Stimulated activated CD8-positive, alpha-beta memory T cell treated with anti-CD3 and anti-CD28 coated beads, Interleukin-15, amount 100 ng/mL, for 4 hours (primary cell): ENCODE measurements at places on chromosomes 13 and 19.

GRCh38 chr13:110652231-110652730 lies 36.9 kb downstream of the NAXD start:
- no peak for DNase-seq

- DNase-seq: no peak
These were observed 521.2 kb upstream of the NBEA start for GRCh38 chr13:34420702-34421346.

GRCh38 chr13:60661521-60661920 lies 264.5 kb downstream of the TDRD3 start:
- no peak for DNase-seq

GRCh38 chr19:49019242-49019932 lies 2.5 kb upstream of the LHB start:
- DNase-seq: peak; percentile 33

DNA sequence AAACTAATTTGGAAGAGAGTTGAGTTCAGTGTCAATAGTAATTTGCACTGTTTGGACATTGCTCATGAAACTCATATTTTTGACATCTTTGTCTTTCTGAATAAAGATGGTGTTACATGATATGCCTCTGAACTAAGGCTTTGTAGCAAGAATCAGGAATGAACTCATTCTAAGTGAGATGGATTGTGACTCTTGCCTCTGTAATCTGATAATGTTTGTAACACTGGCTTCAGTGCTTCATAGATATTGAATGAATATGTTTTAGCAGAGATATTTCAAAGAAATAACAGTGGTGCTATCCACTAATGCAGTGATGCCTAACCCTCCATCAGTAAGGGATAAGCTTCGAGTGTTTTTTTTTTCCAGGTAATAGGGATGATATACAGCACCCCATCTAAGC lies 32.9 kb downstream of the TEX26 start:
- DNase-seq: no peak

GRCh38 chr13:101640788-101641400 lies 188.4 kb downstream of the ITGBL1 start:
- no peak for DNase-seq

GRCh38 chr19:7006135-7006704 lies 15.0 kb downstream of the MBD3L2B start:
- no peak for DNase-seq

DNA sequence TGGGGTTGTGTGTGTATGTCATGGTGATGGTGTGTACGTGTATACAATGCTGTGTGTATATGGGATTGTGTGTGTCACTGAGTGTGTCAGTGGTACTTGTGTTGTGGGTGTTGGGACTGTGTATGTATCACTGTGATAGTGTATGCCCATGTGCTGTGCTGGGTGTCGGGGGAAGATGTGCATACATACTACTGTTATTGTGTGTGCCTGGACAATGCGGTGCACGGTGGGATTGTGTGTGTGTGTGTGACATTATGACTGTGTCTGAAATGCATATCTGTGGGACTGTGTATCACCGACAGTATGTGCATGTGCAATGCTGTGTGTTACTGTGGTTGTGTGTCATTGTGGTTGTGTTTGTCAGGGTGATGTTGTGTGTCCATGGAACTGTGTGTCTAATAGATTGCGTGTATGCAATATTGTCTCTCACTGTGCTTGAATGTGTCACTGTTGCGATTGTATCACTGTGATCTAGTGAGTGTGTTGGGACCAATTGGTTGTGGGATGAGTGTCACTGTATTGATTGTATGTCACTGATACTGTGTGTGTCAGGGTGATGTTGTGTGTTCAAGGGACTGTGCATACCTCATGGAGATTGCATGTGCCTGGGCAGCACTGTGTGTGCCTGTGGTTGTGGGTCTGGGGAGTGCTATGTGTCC lies 11.0 kb upstream of the BBC3 start:
- DNase-seq: no peak

DNA sequence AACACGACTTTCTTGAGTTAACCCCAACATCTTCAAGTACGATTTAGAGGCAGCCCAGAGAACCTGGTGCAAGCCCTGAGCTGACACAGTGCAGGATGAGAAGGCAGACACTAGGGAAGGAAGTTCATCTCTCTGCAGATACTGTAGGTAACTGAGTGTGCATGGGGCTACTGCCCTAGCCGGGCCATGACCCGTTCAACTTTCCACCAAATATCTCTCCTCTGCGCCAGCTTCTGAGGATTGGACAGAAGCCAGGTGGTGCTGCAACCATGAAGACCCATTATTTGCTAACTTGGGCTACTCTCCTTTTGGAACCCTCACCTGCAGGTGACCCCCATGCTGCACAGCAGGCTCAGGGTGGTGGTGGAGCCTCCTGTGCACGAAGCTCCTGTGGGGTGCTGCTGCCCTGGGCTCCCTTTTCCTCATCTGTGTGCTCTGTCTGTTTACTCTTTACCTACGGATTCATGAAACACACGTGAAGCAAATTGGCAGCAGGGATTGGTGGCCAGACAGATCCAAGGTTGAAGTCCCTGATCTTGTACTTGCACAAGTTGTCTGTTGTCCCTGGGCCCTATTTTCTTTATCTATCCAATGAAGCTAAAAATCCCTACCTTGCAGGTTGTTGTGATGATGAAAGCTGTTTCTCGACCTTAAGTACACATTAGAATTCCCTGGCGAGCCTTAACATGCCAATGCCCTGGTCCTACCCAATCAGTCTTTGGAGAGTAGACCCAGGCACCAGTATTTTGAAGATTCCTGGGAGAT lies 227.8 kb downstream of the LACC1 start:
- no peak for DNase-seq

DNA sequence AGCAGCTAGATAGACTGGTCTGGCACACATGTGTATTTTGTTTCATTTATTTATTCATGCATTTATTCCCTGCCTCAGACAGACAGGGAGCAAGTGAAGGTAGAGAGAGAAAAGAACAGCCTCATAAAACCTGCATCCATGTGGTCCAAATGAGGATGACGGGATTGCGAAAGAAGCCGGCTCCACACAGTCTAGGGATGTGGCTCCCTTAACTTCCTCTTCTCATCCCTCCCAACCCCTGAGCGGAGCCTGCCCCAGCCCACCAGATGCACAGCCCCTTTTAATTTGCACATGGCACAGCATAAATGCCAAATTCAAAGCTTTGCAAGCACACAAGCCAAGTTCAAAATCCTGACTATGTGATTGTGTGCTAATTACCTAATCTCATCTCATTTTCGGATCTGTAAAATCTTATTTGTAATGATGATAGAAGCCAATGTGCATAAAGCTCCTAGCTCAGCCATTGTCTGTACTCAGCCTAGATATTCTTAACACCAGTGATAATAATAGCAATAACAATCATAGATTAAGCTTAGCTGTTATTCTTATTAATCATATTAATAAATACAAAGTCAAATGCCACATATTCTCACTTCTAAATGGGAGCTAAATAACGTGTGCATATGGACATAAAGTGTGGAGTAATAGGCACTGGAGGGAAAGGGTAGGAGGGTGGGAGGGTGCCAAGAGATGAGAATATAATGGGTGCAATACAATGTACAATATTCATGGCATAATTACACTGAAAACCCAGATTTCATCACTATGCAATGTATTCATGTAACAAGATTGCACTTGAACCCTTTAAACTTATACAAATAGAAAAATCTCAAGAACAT lies 156.3 kb downstream of the DCT start:
- DNase-seq: no peak

GRCh38 chr19:49591731-49592485 lies 926 bp downstream of the PRR12 start:
- no peak for DNase-seq

GRCh38 chr13:36054041-36054440 lies 77.1 kb downstream of the DCLK1 start:
- DNase-seq: no peak

DNA sequence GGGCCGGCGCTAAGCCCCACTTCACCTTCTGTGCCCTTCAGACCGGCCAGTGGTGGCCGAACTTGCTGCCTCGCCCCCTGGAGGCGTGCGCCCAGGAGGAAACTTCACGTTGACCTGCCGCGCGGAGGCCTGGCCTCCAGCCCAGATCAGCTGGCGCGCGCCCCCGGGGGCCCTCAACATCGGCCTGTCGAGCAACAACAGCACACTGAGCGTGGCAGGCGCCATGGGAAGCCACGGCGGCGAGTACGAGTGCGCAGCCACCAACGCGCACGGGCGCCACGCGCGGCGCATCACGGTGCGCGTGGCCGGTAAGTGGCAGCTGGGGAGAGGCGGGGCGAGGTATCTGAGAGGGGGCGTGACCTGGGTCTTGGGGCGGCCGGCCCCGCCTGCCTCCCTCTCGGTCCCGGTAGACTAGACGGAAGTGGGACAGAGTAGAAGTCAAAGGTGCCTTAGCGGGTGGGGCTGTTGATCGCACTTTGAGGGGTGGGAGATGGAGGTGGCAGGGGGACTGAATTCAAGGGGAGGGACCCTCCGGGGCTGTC lies 5.6 kb downstream of the ICAM5 start:
- peak; percentile 51 for DNase-seq
